NCI-H226 (cell line): ENCODE measurements at places on chromosomes 12 and 14.
A peak's percentile ranks its signal among the peaks of the same experiment; 100 is the strongest.

GRCh38 chr14:96297000-96297399 is 41.0 kb downstream of the BDKRB1 start:
- DNase-seq: no peak

GRCh38 chr12:69501154-69501895 is 31.1 kb downstream of the FRS2 start:
- DNase-seq: peak; percentile 74

DNA sequence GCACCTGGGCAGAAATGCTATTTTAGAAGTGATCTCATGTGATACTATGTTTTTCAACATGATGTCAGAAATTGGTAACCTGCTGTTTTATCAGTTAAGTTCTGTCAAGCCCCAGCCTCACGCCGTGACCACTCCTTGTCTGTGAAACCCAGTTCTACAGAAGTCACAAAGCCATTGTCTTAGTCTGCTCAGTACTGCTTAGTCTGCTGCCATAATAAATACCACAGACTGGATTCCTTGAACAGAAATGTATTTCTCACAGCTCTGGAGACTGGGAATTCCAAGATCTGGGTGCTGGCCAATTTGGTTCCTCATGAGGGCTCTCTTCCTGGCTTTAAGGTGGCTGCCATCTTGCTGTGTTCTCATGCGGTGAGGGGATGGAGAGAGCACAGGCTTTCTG is 176.9 kb downstream of the PRKCH start:
- peak; percentile 41 for DNase-seq

- DNase-seq: no peak
Observed at GRCh38 chr12:56661560-56661959, 15.8 kb upstream of the ATP5F1B start.

DNA sequence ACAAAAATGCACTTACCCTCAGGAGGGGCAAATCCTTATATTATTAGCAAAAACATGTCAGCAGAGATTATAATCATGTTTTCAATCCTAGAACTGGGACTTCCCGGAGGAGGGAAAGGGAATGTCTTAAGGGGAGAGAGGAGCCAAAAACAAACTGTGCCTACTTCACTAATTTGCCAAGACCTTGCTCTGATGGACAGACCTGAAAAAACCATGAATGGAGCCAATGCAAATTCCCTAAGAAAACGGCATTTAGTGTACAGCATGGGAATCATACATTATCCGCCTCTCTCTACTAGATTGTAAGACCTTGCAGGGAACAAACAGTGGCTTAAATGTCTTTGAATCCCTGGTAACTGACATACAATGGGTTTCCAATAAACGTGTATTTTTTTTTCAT is 70.4 kb downstream of the NTN4 start:
- DNase-seq: no peak

DNA sequence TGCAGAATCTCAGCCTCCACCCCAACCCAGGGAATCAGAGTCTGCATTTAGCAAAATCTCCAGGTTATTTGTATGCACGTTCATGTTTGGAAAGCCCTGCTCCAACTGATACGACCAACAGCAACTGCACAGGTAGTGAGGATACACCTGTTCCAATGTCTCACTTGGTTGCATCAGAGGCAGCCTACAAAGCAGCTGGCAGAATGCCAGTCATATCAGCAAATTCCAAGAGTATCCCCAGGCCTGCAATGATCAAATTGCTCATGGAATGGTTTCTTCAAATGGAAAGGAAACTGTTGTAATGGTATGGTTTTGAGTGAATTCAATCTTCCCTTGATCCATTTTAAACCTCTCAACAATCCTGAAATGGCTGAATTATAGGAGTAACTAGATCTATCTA is 75.4 kb downstream of the GRIP1 start:
- no peak for DNase-seq

- DNase-seq: no peak
Observed at GRCh38 chr12:11981121-11981733, 89.5 kb upstream of the BCL2L14 start.

DNA sequence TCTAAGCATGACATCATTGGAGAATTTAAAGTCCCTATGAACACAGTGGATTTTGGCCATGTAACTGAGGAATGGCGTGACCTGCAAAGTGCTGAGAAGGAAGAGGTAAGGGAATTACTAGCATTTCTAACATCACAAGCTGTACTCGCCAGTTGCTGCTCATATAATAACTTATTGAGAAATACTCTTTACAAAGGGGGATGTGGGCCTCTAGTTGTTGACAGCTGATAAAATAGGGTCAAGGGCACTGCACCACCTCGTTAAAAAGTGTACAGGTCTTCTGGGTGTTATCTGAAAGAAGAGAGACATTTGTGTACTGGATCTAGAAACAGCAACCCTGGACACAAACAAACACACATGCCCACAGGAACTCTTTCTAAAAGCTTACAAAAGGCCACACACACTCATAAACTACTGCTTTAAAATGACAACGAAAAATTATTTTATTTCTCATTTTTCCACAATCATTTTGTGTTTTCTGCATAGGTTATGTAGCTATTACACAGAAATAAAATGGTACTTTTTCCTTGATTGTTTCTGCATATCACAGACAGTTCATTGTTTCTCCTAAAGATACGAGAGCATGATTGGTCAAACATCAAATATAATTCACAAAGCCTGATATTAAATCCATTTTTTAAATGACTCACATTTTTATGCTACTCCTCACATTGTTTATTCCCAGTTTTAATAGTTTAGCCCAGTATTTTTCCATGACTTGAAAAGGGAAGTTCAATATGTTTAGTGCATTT is 391.1 kb downstream of the PAWR start:
- no peak for DNase-seq

GRCh38 chr14:33035416-33036194 is 96.9 kb downstream of the NPAS3 start:
- no peak for DNase-seq

DNA sequence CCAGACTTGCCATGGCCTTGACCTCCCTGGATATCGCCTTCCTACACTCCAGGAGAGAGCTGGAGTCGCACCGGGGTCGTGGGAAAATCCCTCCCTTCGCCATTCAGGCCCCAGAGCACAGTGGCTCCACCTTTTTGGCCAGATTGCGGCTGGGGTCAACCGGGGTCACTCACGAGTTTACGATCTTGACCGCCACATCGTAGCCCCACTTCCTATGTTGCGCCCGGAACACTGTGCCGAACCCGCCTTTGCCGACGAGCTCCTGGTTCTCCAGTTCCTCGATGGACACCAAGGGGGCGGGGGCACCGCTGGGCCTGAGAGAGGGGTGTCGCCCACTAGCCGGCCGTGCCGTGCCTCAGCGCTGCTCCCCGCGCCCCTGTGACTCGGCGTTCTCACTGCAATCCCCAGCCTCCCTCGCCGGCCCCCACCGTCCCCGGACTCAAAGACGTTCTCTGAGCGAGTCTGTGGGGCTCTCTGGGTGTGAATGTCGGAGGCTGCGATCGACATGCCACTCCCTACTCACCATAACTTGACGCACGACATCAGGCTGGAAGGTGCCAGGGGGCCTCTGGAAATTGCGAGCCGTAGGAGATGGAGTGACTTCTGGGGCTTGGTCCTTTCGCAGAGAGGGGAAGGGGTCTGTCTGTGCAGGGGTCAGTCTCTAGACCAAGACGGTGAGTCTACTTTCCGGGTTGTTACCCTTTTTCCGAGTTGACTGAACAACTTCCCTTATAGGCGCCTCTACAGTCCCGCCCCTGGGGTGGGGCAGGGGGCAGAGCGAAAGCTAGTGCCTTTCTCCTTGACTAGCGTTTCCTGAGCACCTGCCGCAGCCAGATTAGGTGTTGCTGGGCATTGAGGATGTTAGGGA is at the start of gene RIPK3:
RIPK3 (minus strand) TSS at position 708 of the 868 bp plus-strand sequence; CDS start at position 543, 165 bp downstream.
- DNase-seq: no peak

DNA sequence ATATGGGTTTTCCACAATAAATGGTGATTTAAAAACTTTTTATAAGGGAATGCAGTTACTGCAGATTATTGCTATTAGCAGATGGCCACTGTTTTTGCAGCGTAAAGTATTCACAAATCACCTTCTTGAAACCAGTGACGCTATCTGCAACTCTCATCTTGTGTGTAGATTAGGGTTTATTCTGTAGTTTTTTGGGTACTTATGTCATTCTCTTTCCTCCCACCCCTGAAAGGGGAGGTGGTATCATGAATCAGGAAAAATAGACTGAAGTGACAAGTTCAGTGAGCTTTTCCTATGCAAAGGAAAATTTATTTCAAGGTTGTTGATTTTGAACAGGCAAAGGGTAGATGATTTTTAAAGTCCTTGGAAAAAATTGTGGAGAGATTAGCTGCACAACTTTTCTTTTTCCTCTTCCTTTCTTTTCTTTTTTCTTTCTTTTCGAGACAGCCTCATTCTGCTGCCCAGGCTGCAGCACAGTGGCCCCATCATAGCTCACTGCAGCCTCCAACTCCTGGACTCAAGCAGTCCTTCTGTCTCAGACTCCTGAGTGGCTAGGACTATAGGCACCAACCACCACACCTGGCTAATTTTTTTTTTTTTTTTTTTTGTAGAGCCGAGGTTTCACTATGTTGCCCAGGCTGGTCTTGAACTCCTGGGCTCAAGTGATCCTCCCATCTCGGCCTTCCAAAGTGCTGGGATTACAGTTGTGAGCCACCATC is 1.6 kb downstream of the FRS2 start:
- DNase-seq: no peak

GRCh38 chr12:2526371-2526770 is 268.4 kb upstream of the FKBP4 start:
- peak; percentile 91 for DNase-seq

GRCh38 chr12:89238593-89238992 is 113.7 kb downstream of the DUSP6 start:
- no peak for DNase-seq

- DNase-seq: no peak
Observed at GRCh38 chr14:44963775-44964380, 1.9 kb downstream of the TOGARAM1 start.

DNA sequence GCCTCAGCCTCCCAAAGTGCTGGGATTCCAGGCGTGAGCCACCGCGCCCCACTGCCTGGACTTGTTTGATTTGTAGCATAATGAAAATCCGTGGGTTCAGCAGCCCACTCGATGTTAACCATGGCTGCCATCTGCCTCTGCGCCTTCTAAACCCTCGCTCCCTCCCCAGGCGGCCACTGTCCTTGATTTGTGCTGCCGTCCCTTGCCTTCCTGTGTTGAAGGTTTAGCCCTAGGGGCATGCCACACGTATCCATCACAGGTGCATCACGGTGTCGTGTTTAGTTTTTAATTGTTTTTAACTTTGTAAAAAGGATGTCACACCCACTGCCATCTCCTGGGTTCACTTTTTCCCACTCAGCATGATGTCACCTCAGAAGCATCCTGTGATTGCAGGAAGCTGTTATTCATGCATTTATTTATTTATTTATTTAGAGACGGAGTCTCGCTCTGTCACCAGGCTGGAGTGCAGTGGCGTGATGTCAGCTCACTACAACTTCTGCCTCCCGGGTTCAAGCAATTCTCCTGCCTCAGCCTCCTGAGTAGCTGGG is 24.5 kb upstream of the ULK1 start:
- DNase-seq: peak; percentile 27

GRCh38 chr12:11657511-11657910 is 8.0 kb downstream of the ETV6 start:
- DNase-seq: peak; percentile 20

DNA sequence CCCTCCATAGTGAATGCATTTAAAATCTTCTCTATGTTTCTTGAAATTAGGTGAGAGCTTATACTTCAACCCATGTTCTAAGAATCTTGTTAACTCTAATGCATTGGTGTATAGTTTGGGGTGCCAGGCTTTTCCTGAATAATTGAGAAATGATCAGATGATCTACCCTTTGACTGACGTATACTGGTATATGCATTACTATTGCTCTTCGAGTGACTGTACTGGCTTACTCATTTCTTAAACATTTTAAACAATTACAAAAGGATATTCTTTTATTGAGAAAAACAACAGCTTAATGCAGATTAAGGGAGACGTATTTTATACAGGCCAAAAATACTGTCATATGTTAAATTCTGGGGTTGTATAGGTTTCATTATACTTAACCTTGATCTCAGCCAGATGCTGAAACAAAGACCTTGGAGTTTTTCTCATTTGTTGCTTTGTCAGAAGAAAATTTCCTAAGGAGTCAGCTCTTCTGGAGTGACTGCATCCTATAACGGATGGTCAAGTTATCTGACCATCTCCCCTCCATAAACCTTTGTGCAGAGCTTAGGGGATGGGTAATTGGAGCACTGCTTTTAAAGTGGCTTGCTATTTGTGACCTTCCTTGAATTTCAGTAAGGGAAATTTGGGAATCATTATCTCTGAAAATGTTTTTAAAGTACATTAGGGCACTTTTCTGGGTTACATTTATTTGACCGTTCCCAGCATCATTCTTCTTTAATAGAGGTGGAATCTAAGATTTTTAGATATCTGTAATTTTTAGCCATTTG is 507.6 kb downstream of the PCNX1 start:
- no peak for DNase-seq

- DNase-seq: no peak
Observed at GRCh38 chr12:80032946-80033345, 66.4 kb upstream of the OTOGL start.

GRCh38 chr12:130013771-130014484 is 110.1 kb upstream of the TMEM132D start:
- DNase-seq: peak; percentile 14

- DNase-seq: no peak
Observed at GRCh38 chr12:52210925-52211650, 19.3 kb upstream of the KRT80 start.

GRCh38 chr14:30906752-30907658 is 32.6 kb downstream of the COCH start:
- DNase-seq: no peak

DNA sequence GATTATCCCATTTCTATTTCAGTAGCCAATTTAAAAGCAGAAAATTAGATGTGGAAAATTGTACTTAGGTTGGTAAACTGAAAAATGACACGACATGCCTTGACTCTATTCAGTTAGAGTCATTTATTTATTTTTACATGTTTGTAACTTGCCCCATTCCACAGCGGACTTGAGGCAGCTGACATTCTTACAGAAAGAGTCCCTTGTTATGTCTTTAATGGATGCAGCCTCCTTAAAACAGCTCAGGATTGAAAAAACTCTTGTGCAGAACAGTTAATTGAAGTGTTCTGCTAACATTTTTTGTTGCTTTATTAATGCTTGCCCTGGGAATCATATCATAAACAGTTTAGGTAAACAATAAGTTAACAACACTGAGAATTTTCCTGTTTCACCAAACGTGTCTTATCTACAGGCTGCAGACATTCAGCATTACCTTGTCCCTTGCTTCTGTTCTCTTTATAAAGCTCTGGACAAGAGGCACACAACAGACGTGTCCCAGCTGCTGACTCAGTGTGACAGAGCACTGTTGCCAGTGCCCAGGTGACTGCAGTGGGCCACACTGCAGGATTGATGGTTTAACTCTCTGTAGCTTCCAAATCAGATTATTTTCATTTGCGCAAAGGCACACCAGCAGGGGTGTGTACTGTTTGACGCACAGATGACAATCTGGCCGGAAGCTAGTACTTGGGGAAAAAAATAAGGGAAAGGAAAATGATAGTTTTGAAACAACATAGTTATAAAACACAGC is 101.6 kb downstream of the PELI2 start:
- DNase-seq: no peak
